ENCODE measurements at places on chromosomes 12 and 14.
A peak's percentile ranks its signal among the peaks of the same experiment; 100 is the strongest.

- peak; percentile 22 for DNase-seq
Observed at GRCh38 chr12:114913871-114914801, 230.2 kb upstream of the TBX3 start.

GRCh38 chr14:100780646-100781355 lies 45.1 kb upstream of the MEG3 start:
- DNase-seq = no peak

- DNase-seq = no peak
Observed at GRCh38 chr12:95763809-95764253, 26.7 kb downstream of the NTN4 start.

GRCh38 chr12:49843411-49843810 lies 505 bp upstream of the BCDIN3D start:
- no peak for DNase-seq

- DNase-seq = no peak
Observed at GRCh38 chr12:121942145-121942718, 23.8 kb downstream of the CFAP251 start.

- DNase-seq = no peak
Observed at GRCh38 chr12:13156277-13156676, 40.2 kb upstream of the EMP1 start.

- peak; percentile 65 for DNase-seq
Observed at GRCh38 chr14:94001501-94002396, 4.6 kb downstream of the CCDC197 start.

GRCh38 chr14:22622255-22622654 lies 21.9 kb downstream of the OR6J1 start:
- DNase-seq = no peak

DNA sequence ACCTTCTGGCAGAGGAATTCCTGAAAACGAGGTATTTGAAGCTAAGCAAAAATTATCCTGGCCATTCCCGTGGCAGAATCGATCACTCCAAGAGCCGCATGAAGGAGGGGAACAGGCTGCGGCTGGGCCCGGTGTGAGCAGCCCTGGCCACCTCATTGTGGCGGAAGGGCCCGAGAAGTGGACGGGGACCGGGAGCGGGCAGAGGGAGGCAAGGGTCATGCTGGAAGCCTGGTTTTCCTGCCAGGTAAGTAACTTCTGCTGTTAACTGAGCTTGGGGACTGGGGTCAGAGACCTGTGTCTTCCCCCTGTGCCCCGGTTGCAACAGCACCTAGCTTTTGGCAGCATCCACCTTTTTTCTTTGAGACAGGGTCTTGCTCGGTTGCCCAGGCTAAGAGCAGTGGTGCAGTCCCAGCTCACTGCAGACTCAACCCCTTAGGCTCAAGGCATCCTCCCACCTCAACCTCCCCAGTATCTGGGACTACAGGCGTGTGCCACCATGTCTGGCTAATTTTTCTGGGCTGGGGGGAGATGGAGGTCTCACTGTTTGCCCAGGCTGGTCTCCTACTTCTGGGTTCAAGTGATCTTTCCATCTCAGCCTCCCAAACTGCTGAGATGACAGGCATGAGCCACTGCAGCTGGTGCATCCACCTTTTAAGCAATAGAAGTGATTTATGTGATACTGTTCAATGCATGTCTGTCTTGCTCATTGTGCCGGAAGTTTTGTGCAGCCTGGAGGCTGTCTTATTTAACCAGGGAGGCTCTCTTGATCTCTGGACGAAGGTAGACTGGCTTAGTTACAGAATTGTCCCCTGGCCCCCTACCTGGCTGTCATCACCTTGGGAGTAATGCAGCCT lies 174.0 kb upstream of the MYL2 start:
- DNase-seq = no peak

DNA sequence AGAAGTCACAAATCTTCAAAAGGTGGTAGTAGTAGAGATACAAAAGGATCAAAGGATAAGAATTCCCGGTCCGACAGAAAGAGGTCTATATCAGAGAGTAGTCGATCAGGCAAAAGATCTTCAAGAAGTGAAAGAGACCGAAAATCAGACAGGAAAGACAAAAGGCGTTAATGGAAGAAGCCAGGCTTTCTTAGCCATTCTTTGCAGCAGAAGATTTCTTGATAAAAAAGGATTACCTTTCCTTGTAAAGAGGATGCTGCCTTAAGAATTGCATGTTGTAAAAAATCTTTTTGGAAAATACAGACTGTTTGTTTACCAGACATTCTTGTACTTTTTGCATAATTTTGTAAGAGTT lies 6.6 kb downstream of the PNN start:
- DNase-seq = no peak

DNA sequence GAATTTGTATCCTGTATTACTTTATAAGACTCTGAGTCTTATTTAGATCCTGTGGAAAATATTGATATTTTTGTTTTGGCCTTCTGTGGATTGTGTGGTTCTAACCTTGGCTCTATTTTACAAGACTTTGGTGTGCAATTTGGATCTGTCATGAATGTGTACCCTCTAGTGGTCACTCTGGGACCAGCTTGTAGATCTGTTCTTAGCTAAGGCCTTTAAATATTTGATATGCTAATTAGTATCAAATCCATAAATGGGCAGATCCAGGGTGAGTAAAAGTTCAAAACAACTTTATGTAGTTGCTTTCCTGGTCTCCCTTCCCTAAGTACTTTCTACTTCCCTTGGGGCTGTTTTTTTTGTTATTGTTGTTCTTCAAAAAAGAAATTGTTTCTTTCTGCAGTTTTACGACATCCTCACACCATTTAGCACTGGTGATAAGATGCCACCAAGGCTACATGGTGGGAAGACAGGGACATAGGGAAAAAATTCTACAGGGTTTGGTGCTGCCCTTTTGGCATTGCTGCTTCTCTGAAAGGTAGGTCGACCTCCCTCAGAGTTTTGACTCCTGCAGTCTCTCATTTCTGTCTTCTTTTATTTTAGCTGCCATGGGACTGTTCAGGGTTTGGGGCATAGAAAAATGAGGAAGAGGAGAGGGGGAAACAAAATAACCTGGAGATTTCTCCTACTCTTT lies 238.5 kb downstream of the GPHN start:
- peak; percentile 25 for DNase-seq

GRCh38 chr12:28033538-28033915 lies 61.0 kb upstream of the PTHLH start:
- DNase-seq = no peak

GRCh38 chr12:6921539-6921938 lies 6.2 kb upstream of the ATN1 start:
- DNase-seq = no peak

DNA sequence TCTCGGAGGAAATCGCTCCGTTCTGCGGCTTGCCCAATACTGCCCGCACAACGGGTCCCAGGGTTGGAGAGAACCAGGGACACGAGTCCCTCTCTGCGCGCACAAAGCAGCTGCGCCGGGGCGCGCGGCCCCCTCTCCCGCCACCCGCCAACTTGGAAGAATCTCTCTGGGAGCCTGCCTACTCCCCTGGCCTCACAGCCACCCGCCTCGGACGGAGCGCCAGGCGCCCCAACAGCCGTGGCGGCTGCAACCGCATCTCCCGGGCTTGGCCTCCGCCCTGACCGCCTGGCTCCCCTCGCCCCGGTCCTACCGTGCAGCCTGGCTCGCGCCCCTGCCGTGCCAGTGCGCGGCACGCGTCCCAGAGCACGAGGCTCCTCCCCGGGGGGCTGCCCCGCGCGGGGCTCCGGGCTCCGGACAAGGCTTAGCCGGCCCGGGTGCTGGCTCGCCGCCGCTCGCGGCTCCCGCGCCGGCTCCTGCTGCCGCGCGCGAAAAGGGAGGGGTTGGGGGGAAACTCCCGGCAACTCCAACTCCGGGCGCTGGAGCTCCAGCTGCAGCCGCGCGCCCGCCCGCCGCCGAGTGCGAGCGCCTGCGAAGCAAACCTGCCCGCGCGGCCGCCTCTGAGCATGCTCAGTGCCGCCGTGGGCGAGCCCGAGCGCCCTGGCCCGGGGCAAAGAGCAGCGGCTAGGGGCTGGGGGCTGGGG lies at the start of gene STXBP6:
Gene STXBP6, minus strand, starts transcription at position 580 of the 701 bp plus-strand sequence. CDS start 75,329 bp downstream, outside the sequence.
- DNase-seq = peak; percentile 59

- DNase-seq = no peak
Observed at GRCh38 chr14:29823816-29824215, 103.8 kb downstream of the PRKD1 start.

DNA sequence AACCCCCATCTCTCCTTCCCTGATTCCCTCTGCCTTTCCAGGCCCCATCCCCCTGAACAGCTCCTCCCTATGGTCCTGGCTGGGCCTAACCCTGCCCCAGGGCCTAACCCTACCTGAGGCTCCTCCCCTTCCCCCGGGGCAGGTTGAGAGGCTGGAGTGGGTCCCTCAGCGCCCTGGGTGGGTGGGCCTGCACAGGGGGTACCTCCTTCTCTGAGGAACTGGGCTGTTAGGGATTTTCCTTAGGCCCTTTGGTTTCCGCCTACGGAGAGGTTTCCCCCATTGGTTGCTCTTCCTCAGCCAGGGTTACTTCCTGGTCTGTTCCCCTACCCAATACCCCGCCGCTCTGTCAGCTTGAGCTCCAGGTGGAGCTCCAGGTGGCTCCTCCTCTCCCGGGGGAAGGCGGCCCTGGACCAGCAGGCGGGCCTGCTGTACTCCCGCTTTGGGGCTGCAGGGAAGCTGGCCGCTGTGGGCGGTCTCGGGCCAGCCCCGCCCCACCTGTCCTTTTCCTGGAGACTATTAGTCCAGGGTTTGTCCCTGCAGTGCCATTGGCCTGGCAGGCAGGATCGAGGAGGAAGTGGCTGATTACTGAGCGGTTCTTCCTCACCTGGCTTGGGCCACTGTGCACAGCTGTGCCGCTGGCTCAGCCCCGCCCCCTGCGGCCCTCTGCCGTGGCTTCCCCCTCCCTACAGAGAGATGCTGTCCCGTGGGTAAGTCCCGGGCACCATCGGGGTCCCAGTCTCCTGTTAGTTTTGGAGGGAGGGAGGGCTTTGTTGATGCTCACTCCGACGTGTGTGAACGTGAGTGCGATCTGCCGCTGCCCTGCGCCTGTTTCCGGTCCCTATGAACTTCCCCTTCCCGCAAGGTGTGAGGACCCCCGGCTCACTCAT lies 2.5 kb downstream of the C12orf57 start:
- peak; percentile 97 for DNase-seq

GRCh38 chr12:105502426-105502930 lies 172.0 kb downstream of the C12orf75 start:
- DNase-seq = no peak

DNA sequence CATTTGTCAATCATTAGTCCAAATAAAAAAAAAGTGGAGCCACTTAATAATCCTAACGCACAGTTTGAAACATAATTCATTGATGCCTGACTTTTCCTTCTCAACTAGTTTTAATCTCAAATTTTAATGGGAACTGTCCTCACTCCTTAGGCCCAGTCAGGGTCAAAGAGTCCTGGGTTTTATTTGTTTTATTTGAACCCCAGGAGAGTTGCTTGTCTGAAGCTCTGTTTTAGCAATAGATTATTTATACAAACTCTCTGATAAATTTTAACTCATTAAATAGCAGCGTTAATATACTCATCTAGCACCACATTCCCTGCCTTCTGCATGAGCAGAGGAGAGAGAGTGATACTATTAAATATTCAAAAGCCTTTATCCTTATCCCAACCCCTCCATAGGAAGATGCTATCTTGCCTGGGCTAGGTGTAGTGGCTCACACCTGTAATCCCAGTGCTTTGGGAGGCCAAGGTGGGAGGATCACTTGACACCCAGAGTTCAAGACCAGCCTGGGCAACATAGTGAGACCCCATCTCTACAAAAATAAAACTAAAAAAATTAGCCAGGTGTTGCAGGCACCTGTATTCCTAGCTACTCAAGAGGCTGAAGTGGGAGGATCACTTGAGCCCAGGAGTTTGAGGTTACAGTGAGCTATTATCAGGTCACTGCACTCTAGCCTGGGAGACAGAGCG lies 14.5 kb upstream of the DUSP6 start:
- no peak for DNase-seq

GRCh38 chr12:6231359-6232268 lies 31.4 kb downstream of the CD9 start:
- DNase-seq = peak; percentile 3

- DNase-seq = no peak
Observed at GRCh38 chr14:99173506-99173905, 98.5 kb downstream of the BCL11B start.

DNA sequence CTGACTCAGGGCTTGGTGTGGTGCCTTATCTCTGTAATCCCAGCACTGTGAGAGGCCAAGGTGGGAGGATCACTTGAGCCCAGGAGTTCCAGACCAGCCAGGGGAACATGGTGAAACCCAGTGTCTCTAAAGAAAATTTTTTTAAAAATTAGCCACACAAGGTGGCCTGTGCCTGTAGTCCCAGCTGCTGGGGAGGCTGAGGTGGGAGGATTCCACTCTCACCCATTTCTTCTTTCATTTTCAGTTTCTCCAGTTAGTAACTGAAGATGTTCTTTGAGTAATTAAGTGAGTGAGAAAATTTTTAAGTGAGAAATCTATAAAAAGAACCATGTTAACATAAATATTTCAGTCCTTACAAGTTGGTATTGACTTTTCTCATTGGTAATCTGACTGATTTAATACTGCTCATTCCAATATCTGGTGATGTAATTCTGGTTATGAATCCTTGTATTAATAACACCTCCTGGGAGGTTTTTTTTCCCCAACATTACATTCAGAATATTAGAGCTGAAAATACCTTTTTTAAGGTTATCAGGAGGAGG lies 6.1 kb downstream of the METTL3 start:
- DNase-seq = no peak

DNA sequence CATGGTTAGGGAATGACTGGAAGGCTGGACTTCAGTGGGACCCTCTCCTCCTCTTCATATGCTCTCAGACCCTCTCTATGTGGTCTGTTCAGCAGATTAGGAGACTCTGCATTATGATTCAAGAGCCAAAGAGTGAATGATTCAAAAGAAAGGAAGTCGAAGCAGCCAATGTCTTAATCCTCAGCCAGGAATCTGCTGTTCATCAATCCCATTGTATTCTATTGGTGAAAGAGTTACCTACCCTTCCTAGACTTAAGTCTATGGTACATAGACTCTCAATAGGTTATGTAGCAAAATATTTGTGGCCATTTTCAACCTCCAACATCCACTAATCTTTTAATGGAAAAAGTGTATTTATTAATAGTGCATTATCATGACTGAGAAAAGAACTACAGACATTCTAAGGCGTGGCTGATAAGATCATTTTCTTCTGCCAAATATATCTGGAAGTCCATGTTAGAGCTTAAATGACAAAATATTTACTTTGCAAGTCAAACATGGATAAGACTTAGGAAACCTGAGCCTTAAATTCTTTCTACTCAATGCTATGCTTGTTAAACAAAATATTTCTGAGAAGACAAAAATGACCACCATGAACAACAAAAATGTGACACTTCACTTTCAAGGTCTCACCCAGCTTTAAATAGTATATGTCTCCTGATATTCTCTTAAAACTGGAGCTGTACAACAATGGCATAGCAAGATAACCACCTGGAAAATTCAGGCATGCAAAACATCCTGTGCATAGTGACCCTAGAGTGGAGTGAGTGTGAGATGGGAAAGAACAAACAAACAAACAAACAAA lies 1100.6 kb downstream of the GALC start:
- peak; percentile 19 for DNase-seq

Data from NCI-H1105 treated with DMSO at 0.1 percent for 48 hours (cell line).